ENCODE measurements at places on chromosomes 6 and 20.

DNA sequence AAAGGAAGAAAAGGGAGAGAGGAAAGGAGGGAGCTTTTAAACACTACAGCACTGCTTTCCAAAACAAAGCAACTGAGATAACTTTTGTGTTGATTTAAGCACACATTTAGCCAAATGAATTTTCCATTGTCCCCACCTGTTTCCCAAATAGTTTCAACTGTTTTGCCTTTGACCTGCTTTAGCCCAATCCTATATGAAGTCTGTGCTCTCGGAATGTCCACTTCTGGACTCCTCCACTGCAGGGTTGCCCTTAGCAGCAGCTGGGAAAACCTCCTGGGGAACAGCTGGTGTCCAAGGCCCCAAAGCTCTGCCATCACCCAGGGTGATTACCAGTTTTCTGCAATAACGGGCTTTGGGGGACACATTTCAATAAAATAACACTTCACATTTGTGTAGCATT lies 44.9 kb upstream of the PKHD1 start:
- no peak for DNase-seq

DNA sequence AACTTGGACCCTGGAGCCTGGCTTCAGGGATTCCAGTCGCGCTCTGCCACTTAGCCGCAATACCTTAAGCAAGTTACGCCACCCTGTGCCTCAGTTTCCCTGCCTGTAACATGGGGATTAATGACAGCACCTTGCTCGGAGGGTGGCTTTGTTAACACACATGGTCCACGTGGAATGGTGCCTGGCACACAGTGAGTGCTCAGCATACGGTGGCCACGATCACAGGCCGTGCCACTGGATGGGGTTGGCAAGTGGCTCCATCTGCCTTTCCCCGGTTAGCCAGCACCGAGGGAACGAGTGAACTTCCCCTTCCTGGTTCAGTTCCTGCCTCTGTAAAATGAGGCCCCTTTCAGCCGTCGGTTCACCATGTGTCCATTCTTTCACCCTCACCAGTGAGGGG lies 17.2 kb downstream of the C6orf132 start:
- DNase-seq = no peak

- no peak for DNase-seq
Observed at GRCh38 chr20:55273149-55273548, 732.2 kb downstream of the CBLN4 start.

DNA sequence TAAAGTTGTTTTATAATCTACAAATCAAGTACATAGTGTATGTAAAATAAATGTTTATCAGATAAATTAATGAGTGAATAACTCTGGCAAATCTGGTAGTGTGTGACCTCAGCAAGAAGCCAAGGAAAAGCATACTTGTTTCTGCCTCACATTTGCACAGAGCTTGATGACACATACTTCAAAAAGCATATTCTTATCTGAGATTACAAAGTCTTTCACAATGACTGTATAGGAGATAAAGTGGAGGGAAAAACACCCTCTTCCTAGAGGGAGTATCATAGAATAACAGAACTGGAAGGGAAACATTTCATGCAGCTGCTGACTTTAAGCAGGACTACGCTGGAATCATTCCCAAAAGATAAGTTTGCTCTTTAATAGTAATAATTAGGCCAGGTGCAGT lies 28.1 kb upstream of the AKAP7 start:
- DNase-seq = no peak

- no peak for DNase-seq
Observed at GRCh38 chr6:109515781-109516409, 32.9 kb upstream of the ZBTB24 start.

GRCh38 chr6:38702558-38703397 lies at the start of gene GLO1:
TSS of gene GLO1 (minus strand) at chr6:38703145. CDS start at chr6:38703054, 91 bp downstream.
- DNase-seq = peak; percentile 95
